Hematopoietic multipotent progenitor cell treated with erythropoietin and hydrocortisone succinate and interleukin-3 and kit ligand, for 17 days (in vitro differentiated cells): ENCODE measurements at places on chromosomes 16 and 17.

DNA sequence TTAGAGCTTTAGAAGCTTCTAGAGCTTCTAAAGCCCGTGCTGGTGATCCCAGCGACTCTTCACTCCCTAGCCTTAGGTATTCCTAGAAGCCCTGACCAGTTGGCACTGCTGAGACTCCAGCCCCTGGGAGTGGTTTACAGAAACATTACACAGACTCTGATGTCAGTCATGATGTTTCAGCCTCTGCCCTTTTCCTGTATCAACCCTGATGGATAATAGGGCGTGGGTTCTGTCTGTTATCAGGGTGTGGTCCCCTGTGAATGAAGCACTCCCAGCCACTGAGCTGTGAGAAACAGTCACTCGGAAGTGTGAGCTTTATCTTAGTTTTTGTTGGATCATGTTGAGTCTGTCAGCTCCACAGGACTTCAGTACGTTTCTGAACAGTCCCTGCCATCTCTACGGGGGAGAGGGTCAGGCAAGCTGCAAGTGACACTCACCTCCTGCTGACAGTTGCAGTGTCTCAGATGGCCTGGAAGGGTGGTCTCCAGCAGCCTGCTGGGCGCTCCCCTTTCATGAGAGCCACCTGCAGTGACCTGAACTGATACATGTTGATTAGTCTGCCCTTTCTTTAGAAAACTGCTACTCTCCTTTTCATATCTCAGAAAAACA lies 12.8 kb downstream of the GOSR2 start:
- DNase-seq = peak; percentile 66

GRCh38 chr16:78224342-78224741 lies 124.9 kb downstream of the WWOX start:
- no peak for DNase-seq

- DNase-seq = no peak
These were observed 22.0 kb downstream of the C16orf87 start for GRCh38 chr16:46808997-46809396.

DNA sequence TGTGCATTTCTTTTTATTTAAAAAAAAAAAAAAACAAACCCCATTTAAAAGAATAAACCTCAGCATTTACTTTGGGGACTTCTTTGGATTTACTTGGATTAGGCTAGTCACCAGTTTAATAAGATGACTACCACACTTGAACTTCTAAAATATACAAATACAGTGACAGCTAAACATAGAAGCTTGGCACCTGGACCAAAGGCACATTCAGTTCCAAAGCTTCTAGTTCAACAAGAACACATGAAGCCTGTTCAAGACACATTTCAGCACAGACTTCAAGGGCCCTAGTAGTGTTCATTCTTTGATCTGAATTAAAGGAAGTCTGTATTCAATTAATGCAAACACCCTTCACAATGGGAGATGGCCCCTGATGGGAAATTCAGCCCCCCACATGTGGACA lies 11.6 kb upstream of the ROGDI start:
- no peak for DNase-seq

DNA sequence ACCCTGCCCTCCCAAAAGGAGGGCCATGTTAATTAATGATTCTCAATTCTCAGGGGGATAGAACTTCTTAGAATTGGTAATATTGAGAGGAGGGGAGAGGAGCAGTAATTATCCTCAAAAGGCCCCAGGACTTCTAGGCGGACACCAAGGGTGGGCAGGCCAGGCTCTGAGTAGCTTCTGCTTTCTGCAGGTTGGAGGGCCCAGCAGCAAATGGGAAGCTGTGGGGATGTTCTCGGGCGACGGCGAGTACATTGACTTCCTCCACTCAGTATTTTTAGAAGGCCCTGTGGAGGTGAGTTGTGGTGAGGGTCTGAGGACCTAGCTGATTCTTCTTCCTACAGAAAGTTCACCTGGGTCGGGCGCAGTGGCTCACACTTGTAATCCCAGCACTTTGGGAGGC lies 57.5 kb downstream of the DNAH2 start:
- DNase-seq = no peak

GRCh38 chr17:50649042-50649908 lies 14.6 kb downstream of the ABCC3 start:
- no peak for DNase-seq

- DNase-seq = no peak
These were observed 67.9 kb downstream of the CPPED1 start for GRCh38 chr16:12735805-12736204.

- DNase-seq = no peak
These were observed 28.9 kb downstream of the TANC2 start for GRCh38 chr17:62994931-62995330.

GRCh38 chr16:81997738-81998137 lies 13.5 kb downstream of the SDR42E1 start:
- no peak for DNase-seq

DNA sequence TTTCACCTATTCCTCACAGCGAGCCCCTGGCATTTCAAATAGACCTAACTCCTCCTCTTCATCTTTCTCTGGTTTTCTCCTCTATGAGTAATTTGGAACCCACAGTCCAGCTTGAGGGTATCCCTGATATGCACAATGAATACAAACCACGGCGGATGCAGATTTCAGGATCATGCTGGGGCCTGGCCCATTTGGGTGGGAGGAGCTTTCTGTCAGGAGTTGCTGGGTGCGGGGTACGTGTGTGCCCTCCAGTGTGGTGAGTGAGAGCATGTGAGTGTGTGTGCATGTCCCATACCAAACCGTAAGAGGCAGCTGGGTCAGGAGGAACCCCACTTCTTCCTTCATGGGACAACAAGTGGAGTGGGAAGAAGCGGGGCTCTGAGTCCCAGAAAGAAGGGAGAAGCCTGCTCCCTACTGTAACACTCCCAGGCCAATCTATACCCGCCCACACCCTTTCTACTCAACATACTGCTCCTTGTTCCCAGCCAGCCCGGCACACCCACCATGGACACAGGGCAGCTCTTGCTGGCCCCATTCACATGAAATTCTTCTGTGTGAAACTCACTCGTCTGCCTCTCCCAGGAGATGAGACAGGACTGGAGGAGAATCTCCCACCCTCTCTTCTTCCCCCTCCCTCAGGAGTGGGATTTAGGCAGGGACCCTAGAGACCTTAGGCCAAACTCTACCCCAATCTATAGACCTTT lies 18.4 kb downstream of the CNTNAP1 start:
- DNase-seq = no peak

DNA sequence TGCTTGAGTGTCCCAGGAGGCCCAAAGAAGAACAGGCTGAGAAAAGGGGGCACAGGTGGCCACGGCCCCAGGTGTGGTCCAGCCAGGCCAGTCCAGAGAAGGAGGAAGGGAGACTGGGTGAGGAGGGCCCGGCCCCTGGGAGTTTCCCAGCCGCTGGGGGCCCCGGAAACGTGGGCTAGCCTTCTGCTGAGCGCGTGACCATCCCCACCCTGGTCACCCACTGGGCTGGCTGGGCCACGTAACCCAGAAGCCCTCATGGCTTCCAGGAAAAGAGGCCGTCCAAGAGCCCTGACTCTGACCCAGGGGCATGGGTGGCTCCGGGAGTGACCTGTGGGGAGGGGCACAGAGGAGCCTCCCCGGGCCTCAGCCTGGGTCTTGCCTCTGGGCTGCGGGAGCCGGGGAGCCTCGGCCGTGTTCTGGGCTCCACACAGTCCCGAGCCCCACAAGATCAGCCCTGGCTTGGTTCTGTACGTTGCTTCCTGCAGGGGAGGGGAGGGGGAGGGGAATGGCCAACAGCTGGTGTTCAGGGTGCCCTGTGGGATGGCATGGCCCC lies 29.8 kb upstream of the ACSF3 start:
- DNase-seq = no peak

DNA sequence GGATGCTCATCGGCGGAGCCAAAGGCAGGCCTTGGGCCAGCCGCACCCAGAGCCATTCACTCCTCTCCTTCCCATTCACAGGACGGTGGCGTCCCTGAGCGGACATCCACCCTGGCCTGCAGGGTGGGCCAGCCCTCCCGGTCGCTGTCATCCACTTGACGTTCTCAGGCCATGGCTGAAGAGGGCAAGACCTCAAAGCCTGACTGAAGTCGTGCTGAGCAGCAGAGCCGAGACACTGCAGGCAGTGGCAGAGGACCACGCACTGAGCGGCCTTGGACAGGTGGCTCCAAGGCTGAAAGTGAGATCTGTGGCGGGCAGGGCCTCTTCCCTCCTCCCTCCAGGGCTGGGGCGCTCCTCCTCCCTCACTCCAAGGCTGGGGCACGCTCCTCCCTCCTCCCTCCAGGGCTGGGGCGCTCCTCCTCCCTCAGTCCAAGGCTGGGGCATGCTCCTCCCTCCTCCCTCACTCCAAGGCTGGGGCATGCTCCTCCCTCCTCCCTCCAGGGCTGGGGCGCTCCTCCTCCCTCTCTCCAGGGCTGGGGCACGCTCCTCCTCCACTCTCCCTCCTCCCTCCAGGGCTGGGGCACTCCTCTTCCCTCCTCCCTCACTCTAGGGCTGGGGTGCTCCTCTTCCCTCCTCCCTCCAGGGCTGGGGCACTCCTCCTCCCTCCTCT lies 24.1 kb downstream of the GNPTG start:
- DNase-seq = peak; percentile 77

DNA sequence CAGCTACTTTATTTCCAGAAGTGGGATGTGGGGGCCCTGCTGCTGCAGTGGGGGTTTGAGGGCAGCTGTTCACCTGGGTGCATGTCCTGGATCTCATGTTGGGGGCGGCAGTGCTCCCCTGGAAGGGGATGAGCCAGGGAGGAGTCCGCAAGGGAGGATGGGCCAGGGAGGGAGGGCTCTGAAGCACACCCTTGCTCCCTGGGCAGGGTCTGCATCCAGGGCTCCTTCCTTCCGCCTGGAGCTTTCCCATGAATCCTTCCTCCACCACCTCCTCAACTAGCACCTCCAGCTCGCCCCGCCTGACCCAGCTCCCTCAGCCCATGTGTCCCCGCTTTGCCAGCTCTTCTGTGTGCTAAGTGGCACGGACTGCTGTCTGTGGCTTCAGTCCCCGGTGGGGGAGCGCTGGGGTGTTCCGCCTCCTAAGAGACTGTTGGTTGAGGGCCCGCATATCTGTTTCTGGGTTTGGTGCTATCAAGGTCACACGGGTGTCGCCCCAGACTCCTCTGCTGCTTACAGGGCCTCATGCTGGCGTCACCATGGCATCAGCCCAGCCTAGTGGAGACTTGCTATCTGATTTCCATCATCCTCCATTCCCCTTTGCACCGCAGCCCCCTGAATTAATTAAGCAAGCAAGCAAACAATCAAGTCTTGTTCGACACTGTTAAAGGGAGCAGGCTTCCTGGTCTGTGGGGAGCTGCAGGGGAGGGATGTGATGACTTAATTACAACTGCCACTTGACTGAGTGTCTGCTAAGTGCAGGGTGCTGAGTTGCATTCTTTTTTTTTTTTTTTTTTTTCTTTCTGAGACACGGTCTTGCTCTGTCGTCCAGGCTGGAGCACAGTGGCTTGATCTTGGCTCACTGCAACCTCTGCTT lies 71.8 kb downstream of the PRKCA start:
- DNase-seq = no peak

- DNase-seq = no peak
These were observed 119.7 kb downstream of the SNX29 start for GRCh38 chr16:12096157-12096777.

GRCh38 chr17:19771971-19772630 lies 24.0 kb upstream of the ALDH3A1 start:
- no peak for DNase-seq

- no peak for DNase-seq
These were observed 323 bp upstream of the KRTAP9-9 start for GRCh38 chr17:41254861-41255260.

DNA sequence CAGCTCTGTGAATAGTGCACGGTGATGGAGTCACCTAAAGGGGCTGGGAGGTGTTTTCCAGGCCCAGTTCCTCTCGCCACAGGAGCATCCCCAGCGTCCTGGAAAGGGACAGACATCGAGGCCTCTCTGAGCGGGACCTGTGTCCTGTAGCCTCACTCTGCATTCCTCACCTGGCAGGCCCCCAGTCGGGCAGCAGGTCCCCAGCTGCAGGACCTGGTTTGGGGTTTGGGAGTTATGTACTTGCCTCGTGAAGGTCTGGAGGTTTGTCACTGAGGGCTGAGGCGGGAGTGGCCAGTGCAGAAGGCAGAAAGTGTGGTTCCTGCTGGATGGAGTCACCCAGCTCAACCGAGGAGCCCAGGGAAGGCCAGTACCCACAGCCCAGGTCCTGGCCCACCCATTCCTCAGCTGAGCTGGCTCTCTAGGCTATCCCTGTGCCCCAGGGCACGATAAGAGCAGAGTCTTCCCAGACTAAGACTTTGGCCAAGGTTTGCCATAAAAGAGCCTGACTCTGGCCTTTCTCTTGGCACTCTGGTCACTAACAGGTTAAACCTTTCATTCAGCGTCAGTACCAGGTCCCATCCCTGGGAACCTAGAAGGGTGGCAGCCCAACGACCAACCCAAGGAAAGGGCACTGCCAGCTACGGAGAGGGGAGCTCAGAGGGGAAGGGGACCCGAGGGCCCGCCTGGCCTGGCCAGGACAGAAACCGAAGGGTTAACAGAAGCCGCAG lies 24.4 kb downstream of the TBX4 start:
- no peak for DNase-seq

GRCh38 chr16:23420011-23420410 lies 33.0 kb downstream of the COG7 start:
- DNase-seq = no peak

GRCh38 chr17:38693700-38694329 lies 11.3 kb upstream of the MLLT6 start:
- DNase-seq = no peak

GRCh38 chr16:9647981-9648701 lies 534.1 kb downstream of the GRIN2A start:
- DNase-seq = no peak

DNA sequence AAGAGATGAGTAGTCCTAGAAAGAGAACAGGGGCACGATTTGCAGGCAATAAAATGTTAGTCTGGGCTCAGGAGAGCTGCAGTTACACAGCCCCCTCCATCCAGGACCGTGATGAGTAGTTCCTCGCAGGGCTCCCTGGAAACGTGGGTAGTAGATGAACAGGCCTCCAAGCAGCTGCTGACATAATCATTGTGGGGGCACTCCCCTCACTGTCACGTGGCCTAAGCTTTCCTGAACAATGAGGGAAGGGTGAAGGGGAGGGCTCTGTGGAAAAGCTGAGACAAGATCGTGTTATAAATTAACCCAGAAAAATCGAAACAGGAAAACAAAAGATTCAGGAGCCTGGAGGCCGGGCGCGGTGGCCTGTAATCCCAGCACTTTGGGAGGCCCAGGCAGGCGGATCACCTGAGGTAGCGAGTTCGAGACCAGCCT lies 1.3 kb upstream of the PER1 start:
- DNase-seq = peak; percentile 51

- no peak for DNase-seq
These were observed 15.8 kb downstream of the BLMH start for GRCh38 chr17:30275911-30276310.

DNA sequence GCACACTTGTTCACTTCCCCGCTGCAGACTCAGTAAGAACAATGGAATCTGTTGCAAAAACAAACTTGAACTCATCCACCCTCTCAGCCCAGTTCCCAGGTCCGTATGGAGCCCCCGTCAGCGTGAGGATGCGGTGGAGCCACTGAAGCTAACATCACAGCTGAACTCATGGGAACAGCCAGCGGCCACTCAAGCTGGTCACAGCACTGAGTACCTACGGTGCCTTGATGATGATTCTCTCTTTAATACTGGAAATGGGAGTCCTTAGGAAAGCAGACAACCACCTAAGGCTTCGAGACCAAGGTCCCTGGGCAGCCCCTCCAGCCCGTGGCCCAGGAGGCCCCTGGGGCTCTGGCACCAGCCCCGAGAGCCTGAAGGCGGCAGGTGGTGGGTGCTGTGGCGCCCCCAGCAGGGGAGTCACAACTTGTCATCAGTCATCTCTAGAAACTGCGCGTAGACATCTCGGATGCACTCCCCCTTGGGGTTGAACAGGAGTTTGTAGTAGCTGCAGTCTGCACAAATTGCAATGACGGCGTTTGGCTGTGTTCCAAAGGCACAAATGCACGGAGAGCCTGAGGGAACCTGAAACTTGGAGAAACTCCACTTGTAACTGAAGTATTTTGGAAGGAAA lies 31.0 kb upstream of the RHOT1 start:
- no peak for DNase-seq

- peak; percentile 15 for DNase-seq
These were observed 31.9 kb downstream of the PMP22 start for GRCh38 chr17:15233022-15233805.
